Activated CD4-positive, alpha-beta T cell treated with anti-CD3 and anti-CD28 coated beads for 1 hour (primary cell): ENCODE measurements at places on chromosomes 6 and 20.
A peak's percentile ranks its signal among the peaks of the same experiment; 100 is the strongest.

GRCh38 chr6:40692337-40692736 lies 105.2 kb upstream of the LRFN2 start:
- no peak for DNase-seq

DNA sequence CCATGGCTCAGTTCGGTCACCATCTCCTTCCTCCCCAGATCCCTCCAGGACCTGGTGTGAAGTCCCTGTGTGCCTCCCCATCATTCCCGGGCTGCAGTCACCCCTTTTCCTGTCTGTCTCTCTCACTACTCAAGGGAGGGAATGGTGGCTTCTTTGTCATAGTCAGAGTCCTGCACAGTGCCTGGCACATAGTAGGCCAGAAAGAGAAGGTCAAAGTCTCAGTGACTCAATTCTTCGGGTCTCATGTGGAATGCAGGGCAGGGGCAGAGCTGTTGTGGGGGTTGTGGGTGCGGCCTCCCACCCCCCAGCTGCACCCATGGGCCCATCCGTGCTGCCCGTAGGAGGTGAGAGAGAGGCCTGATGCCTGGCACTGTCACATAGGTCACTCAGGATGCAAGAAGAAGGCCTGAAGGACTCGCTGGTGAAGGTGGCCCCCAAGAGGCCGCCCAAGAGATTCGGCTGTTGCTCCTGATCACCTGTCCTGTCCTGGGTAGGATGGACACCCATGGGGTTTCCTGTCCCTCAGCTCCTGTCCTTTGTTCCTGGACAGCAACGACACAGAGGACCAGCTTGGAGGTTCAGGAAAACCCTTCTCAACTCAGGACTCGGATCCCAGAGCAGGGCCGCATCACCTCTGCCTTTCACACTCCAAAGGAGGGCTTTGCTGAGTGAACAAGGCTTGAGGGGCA lies 34.1 kb downstream of the RAB44 start:
- no peak for DNase-seq

GRCh38 chr6:33949877-33950435 lies 146.2 kb upstream of the MLN start:
- no peak for DNase-seq

DNA sequence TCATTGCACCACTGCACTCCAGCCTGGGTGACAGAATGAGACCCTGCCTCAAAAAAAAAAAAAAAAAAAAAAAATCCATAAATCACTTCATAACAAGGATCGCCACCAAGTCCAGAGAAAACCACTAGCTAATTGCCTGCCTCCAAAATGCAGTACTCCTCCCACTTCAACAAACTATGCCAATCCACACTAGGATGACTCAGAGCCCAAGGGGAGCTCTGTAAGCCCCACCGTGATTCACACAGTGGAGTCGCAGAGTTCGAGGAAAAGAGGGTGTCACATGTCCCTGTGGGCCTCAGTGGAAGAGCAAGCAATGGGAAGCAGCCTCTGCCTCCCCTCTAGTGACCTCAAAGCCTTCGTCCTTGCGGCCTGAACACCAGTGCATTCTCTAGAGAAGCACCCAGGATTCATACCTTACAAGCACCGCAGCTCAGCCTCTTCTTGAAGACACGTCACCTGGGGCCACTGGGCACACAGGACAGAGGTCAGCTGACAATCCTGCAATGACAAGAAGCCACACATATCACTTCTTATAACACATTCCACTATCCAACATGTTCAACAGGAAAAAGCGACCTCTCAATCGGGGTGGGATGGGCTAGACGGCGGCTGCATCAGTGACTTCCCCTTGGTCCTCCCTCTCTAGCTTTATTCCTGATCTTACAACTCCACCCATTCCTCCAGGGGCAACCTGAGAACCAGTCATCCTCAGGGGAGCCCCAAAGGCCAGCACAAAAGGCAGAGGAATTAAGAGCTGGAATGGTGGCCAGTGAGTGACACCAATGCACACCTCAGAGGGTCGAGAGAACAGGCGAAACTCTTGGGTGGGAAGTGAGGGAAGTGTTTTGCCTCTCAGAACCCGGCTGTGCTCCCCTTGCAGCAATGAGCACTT lies 8.9 kb downstream of the SNHG17 start:
- DNase-seq, result no peak

GRCh38 chr6:136822376-136823127 lies at the start of gene PEX7:
Gene PEX7 (plus strand): TSS chr6:136822592. CDS start chr6:136822666, 74 bp downstream.
- DNase-seq, result peak; percentile 77

DNA sequence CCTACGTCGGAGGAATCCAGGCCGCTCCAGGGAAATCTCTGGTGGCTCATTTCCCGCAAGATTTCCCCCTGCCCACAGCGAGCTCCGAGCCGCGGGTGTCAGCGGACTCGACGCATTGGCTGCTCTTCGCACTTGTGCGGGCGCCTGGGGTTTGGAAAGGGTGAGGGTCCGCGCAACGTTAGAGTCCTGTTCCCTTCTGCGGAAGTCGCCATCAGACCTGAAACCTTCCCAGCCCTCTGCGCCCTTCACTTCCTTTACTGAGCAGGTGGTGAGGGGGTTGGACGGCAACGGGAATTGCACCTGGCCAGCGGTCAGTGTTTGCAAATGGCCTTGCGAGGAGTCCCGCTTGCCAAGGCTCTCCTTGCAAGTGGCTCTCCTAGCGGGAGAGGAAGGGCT lies 8.4 kb downstream of the PAX1 start:
- DNase-seq, result no peak

DNA sequence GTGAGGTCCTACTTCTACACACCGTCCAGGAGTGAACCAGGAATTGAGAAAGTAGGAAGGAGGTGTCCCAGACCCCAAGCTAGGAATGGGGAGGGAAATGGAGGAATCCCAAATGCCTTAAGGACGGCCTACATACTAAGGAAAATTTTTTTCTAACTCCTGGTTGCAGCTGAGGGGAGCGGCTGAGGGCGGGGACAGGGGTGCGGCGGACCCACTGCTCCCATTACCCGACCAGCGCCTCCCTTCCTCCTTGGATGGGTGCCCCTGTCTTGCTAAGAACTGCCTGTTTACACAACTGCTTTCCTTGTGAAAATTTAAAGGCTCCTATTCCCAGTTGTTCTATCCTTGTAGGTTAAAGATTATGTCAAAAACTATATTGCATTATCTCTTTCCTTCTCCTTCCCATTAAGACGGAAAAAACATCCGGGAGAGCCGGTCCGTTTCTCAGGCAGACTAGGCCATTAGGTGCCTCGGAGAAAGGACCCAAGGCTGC lies 699 bp upstream of the HSPA1B start:
- no peak for DNase-seq

- peak; percentile 67 for DNase-seq
Measured at GRCh38 chr6:25027221-25027916, 91.6 kb upstream of the RIPOR2 start.

DNA sequence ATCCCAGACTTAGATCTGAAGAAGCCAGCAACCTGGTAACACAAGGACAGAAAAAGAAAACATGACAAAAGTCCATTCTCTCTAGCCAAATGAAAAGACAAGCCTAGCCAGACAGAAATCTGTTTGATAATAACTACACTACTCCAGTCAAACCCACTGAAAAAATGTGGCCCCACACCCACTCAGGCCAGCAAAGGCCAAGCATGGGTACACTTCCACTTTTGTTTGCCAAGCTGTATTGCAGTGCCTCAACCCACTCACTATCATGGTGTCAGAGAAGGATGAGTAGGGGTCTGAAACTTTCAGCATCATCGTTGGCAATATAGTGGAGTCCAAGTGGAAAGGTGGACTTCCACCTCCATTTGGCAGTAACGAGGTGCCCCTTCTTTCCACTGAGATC lies 45.8 kb downstream of the EPM2A start:
- DNase-seq, result no peak

GRCh38 chr20:50675671-50676376 lies 15.5 kb downstream of the RIPOR3 start:
- no peak for DNase-seq

GRCh38 chr20:10501402-10501801 lies 66.3 kb downstream of the SLX4IP start:
- no peak for DNase-seq

GRCh38 chr20:44572551-44573500 lies 9.6 kb upstream of the PKIG start:
- no peak for DNase-seq

DNA sequence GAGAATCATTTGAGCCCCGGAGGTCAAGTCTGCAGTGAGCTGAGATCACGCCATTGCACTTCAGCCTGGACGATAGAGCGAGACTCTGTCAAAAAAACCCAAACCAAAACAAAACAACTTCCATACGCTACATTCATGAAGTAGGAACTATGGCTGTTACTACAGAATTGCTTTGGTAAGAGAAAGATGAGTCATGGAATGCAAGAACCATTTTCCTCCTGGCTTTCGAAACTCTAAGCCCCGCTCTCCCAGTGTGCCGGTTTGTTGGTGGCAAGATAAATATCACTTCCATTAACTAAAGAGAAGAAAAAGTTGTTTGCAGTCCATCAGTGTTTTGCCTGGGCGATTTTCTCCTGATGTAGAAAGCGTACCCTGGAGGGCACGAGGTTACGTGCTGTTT lies 61.3 kb downstream of the ZDHHC14 start:
- DNase-seq, result no peak

- no peak for DNase-seq
Measured at GRCh38 chr20:55693641-55694040, 311.7 kb downstream of the CBLN4 start.

DNA sequence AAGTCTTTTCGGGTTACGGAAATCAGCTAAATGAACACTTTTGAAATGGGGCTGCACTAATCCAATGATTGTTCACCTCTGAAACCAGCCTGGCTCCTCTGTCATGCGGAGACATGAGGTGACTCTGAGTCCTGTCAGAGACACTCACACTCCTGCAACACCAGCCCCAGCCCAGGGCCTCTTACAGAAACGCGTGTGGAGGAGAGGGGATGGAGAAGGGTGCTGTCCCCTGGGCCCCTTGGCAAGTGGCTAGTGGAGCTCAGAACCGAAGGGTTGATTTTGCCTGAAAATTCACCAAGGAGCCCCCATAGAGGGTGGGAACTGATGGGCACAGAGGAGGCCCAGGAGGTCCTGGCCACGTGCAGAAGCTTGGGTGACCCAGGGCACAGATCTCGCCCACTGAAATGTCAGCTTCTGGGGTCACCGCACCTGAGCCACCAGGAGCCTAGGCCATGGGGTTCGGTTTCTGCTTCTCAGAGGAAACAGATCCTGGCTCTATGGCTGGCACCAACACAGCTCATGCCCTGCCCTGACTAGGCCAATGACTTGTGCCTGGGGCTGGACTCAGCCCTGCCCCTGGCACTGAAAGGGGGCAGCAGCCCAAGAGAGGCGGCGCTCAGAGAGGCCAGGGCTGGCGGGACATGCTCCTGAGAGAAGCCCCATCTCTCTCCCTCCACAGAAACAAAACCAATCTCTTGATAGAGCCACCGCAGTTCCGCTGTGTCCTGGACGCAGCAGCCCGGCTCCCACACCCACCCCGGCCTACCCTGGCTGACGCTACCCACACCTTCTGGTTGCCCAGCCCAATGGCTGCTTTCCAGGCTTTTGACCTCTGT lies 144.7 kb downstream of the ERMARD start:
- no peak for DNase-seq

DNA sequence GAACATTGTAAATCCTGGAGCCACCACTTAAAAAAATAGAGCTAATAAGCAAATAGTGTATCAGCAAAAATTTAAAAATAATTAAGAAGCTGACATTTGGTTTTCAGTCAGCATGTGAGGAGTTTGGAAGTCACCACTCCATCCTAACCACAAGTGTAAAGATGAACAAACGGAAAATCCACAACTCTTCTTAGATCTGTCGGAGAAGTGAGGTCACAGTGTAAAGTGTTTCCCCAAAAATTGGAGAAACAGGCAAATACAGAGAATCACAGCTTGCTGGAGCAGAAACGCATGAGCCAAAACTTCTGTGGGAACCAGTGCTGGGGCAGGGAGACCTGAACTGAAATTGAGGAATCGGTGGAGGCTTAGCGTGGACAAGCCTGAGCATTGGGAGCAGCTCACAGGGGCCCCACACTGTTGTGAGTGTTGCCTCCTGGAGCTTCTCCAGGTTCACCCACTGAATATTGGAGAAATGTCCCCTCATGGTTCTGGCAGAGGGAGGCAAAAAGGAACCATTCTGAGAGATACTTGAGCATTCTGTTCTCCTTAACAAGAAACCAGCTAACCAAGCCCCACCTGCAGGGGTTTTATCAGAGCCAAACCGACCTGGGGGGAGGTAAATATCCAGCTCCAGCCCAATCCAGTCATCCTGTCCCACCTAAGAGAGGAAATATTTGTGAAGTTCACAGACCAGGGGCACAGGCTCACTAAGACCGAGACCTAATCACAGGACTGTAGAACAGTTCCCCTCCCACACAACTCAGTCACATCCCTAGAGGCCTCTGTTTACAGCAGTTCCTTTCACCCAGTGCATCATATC lies 192.0 kb downstream of the ERMARD start:
- DNase-seq, result no peak

- no peak for DNase-seq
Measured at GRCh38 chr20:32477594-32478512, 107.3 kb downstream of the NOL4L start.

- DNase-seq, result no peak
Measured at GRCh38 chr6:91281901-91282300, 695.0 kb upstream of the MAP3K7 start.

- no peak for DNase-seq
Measured at GRCh38 chr6:107102414-107102805, 12.9 kb downstream of the BEND3 start.

GRCh38 chr6:33217246-33217645 lies 8.9 kb downstream of the RING1 start:
- no peak for DNase-seq

DNA sequence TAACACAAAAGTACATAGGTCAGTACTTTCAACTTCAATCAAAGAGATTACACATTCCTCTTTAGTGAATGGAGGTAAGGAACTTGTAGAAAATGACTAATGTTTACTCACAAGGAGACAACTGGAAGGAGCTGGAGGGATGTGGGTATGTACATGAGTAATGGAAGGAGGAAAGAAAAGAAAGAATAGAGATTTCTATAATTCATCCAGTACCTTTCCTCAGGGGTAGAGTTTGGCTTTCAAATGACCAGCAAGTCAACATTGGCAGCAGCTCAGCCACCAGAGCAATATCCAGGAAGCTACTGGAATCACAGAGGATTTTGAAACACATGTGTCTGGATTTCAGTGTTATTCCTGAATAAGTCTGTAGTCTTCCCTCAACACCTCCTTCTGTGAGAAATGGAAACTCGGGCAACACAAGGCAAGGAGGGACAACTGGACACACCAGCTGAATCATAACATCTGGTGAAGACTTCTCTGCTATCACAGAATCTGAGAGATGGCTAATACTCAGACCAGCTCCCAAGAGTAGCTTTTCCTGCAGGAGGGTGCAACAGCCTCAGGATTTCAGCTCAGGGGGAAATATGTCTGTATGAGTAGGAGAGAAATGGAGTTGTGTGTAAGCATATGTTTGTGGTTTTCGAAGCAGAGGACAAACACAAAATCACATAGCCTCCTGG lies 98.8 kb downstream of the HAO1 start:
- no peak for DNase-seq

- DNase-seq, result no peak
Measured at GRCh38 chr6:105824732-105825131, 261.4 kb upstream of the PRDM1 start.

GRCh38 chr6:158938811-158939254 lies 61.2 kb downstream of the RSPH3 start:
- DNase-seq, result no peak

- peak; percentile 52 for DNase-seq
Measured at GRCh38 chr20:57698116-57698866, 11.5 kb downstream of the PMEPA1 start.

- no peak for DNase-seq
Measured at GRCh38 chr20:35252037-35252461, 25.6 kb downstream of the MMP24 start.
